A549 treated with RU486 at 1 μM for 4 hours (cell line): ENCODE measurements at places on chromosomes 5 and 9. TPM values are rescaled to one million over a fixed set of nuclear protein-coding genes. Genes with fewer than 3 reads are reported as not detected.

IL4 gene
- not detected in 5 replicates for total RNA-seq

UBAC1 gene
- total RNA-seq, result 29.5 to 36.6 TPM (median 36.5 TPM) in 5 replicates

PCDHB13 gene
- total RNA-seq, result 0.06 to 0.12 TPM (median 0.09 TPM) in 5 replicates

SLC23A1 gene
- 0.87 to 1.6 TPM (median 1.3 TPM) in 5 replicates for total RNA-seq

PCDHGA11 gene
- total RNA-seq, result 0.06 TPM in 1 of 5 replicates, not detected in the others

CNTLN gene
- total RNA-seq, result 2.4 to 7.0 TPM (median 5.7 TPM) in 5 replicates

GOLM1 gene
- 107 to 118 TPM (median 115 TPM) in 5 replicates for total RNA-seq

CD72 gene
- 0.25 to 0.30 TPM (median 0.30 TPM) in 3 of 5 replicates, not detected in the others for total RNA-seq

OR13C4 gene
- not detected in 5 replicates for total RNA-seq

CBY3 gene
- not detected in 5 replicates for total RNA-seq

PCDHGC3 gene
- total RNA-seq, result 6.1 to 7.8 TPM (median 7.0 TPM) in 5 replicates
